ENCODE measurements at places on chromosomes 2 and 18.

- DNase-seq: no peak
These were observed 232.5 kb downstream of the TFCP2L1 start for GRCh38 chr2:121052521-121052920.

DNA sequence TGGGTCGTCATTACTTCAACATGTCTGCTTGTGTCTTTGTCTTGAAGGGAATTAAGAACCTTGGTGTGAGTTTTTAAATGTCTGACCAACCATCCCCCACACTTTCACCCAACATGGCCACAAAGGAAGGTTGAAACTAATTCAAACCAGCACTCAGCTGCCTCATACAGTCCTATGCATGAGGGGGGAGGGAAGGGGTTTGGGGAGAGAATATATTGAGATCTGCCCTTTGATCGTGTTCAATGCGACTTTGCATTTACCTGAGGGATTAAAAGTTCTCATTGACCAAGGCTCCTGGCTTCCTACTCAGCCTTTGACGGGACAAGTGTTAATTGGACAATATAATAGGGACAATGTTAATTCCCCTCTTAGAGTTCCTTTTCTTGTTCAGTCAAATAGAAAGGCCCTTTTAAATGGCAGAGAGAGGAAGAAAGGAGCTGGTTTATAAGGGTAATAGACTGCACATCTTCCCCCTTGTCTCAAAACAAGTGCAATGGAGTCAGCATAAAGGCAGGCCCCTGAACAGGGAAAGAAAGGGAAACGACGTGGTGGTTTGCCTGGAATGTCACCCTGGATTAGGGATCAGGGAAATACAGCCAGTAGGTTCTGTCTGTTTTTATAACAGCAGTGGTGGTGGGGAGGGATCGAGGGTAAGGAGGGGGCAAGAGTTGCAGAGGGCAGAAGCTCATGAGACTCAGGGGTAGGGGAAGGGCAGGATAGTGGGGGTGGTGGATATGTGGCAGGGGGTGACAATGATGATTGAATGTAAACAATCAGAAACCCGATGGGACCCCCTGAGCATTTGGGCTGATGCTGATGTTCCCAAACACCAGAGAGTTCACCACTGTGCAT, 198.7 kb downstream of the MYCN start:
- no peak for DNase-seq

- no peak for DNase-seq
These were observed 76.4 kb downstream of the ZSWIM2 start for GRCh38 chr2:186772579-186772978.

DNA sequence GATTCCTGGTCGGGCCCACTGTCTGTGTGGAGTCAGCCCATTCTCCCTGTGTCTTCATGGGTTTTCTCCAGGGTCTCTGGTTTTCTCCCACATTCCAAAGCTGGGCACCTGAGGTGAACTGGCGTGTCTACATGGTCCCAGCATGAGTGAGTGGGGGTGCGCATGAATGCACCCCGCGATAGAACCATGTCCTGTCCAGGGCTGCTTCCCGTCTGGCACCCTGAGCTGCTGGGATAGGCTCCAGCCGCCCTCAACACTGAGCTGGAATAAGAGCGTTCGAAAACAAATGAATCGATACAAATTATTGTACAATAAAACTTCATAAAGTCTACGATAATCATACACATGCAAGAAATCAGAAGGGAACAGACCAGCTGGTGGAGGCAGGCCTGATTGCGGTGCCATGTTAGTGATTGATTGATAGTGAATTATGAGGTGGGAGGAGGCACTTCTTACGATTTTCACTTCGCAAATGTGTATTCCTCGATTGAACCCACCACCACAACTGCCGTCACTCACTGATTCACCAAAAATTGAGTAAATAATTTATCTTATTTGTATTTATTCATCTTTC, 186.6 kb downstream of the MGAT5 start:
- DNase-seq: no peak

GRCh38 chr2:218748741-218749441, 33.1 kb upstream of the CYP27A1 start:
- DNase-seq: no peak

DNA sequence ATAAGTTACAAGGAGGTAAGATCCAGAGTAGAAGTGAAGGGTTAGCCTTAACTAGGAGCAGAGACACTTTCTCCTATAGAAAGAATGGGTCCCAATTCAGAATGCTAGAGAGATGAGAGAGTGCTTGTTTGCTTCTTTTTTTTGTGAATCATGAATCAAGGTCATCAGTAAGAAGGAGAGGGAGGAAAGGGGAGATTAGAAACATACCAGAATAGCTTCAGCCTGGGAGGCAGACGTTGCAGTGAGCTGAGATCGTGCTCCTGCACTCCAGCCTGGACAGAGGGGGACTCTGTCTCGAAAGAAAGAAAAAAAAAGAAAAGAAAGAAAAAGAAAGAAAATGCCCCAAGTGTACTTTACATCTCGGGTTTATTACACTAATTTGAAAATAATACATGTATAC, 55.8 kb upstream of the SLC35F5 start:
- DNase-seq: no peak

Measured in SHP77 treated with DMSO at 0.1 percent for 48 hours (cell line).